Endothelial cell of umbilical vein (primary cell): ENCODE measurements at places on chromosomes 3 and 15. TPM values are rescaled to one million over a fixed set of nuclear protein-coding genes. Genes with fewer than 3 reads are reported as not detected.
A peak's percentile ranks its signal among the peaks of the same experiment; 100 is the strongest.

The FGF12 gene
- 1.1 and 2.5 TPM in 2 replicates for total RNA-seq

The SYNPR gene
- not detected in 2 replicates for total RNA-seq

GRCh38 chr15:79401301-79401700 is 30.8 kb upstream of the MINAR1 start:
- H3K36me3 ChIP-seq, result no peaks in the 10 kb centered on the region
- no peaks in the 10 kb centered on the region for H3K27me3 ChIP-seq
- no peak for DNase-seq
- H3K4me1 ChIP-seq, result no peaks in the 10 kb centered on the region

GRCh38 chr15:78076231-78077052 is 1.1 kb downstream of the TBC1D2B start:
- no peak for DNase-seq
- H3K36me3 ChIP-seq, result no peaks in the 10 kb centered on the region
- H3K27ac ChIP-seq, result peak overlapping the region; percentile 87
- H3K27me3 ChIP-seq, result no peaks in the 10 kb centered on the region
- peak overlapping the region; percentile 63 for H3K4me3 ChIP-seq

DNA sequence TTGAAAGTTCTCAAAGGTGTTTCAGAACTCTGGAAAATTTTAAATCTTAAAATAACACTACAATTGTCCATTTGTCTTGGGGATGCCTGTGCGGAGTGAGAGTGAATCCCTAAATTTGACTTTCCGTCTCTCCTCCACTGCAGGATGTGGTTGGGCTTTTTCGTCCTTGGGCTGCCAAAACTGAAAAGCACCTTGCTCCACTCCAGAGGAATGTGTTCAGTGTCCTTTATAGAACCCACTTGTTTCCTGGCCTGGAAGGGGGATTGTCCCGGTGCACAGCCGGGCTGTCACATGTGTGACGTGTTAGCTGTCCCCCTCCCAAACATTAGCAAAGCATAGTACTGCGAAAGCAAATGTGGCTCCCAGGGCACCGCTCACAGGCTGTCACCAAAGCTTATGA is 69.6 kb upstream of the ATP10A start:
- H3K36me3 ChIP-seq, result no peaks in the 10 kb centered on the region
- H3K4me3 ChIP-seq, result no peak overlapping the region
- no peak for DNase-seq
- no peaks in the 10 kb centered on the region for H3K4me1 ChIP-seq
- H3K27ac ChIP-seq, result no peak overlapping the region

The CPNE9 gene
- total RNA-seq, result not detected in 2 replicates

The SIDT1 gene
- total RNA-seq, result not detected in 2 replicates

DNA sequence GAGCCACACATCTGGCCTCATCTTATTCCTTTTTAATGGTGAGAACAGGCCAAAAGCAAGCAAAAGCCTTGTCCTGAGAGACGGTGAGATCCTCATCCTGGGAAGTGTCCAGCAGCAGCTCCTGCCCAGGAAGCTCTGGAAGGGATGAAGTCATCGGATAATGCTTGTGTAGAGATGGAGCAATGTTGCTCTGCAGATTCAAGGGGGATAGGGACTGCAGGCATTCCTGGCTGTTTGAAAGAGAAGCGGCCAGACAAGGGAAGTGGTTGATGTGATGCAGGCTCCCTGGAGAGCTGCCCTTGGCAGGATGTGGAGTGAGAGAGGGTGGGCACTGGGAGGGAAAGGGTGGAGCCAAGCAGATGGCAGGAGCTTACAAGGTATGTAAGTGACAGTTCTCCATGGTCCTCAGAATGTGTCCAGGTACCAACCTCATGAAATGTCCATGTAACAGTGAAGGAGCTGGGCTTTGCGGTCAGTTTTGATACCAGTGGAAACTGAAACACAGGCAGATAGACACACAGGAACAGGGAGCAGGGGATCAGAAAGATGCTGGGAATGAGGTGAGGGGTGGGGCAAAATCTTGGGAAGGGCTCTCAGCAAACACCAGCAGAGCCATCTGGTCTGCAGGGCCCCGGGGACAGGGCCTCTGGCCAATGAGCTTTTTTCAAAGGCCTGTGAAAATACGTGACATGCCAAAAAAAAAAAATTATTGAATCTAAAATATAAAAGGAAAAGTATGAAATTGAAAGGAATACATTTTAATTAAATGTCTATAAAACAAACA is 32.2 kb upstream of the LACTB start:
- no peak overlapping the region for H3K27ac ChIP-seq
- H3K4me1 ChIP-seq, result peaks cover 8% of the 10 kb centered on the region
- H3K27me3 ChIP-seq, result no peaks in the 10 kb centered on the region
- DNase-seq, result peak; percentile 60

The POPDC2 gene
- total RNA-seq, result 0.66 TPM in 1 of 2 replicates, not detected in the other

DNA sequence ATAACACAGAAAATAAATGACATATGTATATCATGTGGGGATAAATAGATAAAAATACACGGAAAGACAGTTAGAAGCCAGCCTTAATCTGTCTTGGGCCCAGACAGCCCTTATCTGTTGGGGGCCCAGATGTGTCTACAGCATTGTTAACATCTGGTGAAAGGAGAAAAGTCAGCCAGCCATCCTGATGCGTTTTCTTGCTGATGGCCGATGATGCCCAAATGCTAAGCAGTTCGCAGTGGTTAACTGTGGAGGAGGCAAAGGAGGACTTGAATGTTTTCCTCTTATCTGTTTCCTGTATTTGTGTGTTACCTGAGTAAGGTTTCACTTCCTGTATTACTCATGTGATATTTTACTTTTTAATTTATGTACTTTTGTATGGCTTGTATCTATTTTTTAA is 46.2 kb downstream of the NOX5 start:
- peaks cover 6% of the 10 kb centered on the region for H3K27me3 ChIP-seq
- peaks cover 12% of the 10 kb centered on the region for H3K4me1 ChIP-seq
- DNase-seq, result no peak

DNA sequence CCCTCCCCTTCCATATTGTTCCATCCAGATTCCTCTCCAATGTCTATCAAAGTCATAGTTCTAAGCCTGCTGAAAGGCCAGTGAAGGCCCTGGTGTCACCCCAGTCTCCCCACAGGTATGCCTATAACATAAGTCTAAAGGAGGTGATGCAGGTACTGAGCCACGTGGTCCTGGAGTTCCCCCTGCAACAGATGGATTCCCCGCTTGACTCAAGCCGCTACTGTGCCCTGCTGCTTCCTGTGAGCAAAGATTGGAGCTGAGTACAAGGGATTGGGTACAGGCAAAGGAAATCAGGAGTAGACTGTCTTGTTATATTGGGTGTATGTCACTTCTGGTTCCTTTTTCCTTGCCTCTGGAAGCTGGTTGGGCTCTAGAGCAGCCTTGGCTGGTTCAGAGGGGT is 8.2 kb downstream of the EIF2B5 start:
- H3K4me1 ChIP-seq, result no peaks in the 10 kb centered on the region
- H3K27ac ChIP-seq, result no peak overlapping the region
- H3K4me3 ChIP-seq, result no peak overlapping the region
- H3K36me3 ChIP-seq, result peaks cover 34% of the 10 kb centered on the region
- no peaks in the 10 kb centered on the region for H3K27me3 ChIP-seq
- no peak for DNase-seq

The CD200 gene
- total RNA-seq, result 7.2 and 8.2 TPM in 2 replicates

GRCh38 chr15:61687124-61687523 is 373.1 kb downstream of the VPS13C start:
- no peak for DNase-seq
- no peak overlapping the region for H3K4me3 ChIP-seq
- no peaks in the 10 kb centered on the region for H3K27me3 ChIP-seq
- no peaks in the 10 kb centered on the region for H3K36me3 ChIP-seq
- no peak overlapping the region for H3K27ac ChIP-seq
- H3K4me1 ChIP-seq, result no peaks in the 10 kb centered on the region

DNA sequence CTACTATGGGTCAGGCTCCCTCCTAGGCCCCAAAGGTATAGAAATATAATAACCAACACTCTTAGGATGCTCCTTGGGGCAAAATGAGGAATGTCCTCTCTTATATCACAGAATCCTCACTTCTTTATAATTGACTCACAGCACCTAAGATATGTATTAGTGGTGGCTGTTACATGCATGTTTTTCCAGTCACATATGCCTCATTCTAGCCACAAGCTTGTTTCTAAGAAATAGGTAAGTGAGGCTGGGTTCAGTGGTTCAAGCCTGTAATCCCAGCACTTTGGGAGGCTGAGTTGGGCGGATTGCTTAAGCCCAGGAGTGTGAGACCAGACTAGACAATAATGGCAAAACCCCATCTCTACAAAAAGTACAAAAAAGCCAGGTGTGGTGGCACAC is 57.9 kb upstream of the PSMD6 start:
- peaks cover 3% of the 10 kb centered on the region for H3K27me3 ChIP-seq
- no peaks in the 10 kb centered on the region for H3K36me3 ChIP-seq
- no peak overlapping the region for H3K27ac ChIP-seq
- no peak for DNase-seq

DNA sequence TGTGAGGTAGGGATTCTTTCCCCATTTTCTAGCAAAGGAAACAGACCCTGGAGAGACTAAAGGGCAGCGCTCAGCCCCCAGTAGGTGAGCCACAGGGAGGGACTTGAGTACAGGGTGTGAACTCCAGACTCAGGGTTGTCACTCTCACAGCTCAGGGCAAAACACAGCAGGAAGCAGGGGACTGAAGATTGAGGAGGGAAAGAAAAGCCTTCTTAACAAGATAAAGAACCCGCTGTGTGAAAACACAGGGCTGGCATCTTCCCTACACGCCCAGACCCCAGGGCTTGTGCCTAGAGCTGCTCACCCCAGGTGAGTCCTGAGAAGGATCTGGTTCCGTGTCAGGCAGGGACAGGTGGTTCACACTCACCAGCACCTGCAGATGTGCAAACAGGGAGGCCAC is 59.6 kb downstream of the ABTB1 start:
- H3K36me3 ChIP-seq, result no peaks in the 10 kb centered on the region
- H3K27ac ChIP-seq, result no peak overlapping the region

The DUT gene
- 127 and 135 TPM in 2 replicates for total RNA-seq

- H3K27me3 ChIP-seq, result no peaks in the 10 kb centered on the region
- H3K4me3 ChIP-seq, result no peak overlapping the region
- peaks cover 36% of the 10 kb centered on the region for H3K36me3 ChIP-seq
- DNase-seq, result no peak
Measured at GRCh38 chr15:40034186-40034946, 4.6 kb downstream of the SRP14 start.

DNA sequence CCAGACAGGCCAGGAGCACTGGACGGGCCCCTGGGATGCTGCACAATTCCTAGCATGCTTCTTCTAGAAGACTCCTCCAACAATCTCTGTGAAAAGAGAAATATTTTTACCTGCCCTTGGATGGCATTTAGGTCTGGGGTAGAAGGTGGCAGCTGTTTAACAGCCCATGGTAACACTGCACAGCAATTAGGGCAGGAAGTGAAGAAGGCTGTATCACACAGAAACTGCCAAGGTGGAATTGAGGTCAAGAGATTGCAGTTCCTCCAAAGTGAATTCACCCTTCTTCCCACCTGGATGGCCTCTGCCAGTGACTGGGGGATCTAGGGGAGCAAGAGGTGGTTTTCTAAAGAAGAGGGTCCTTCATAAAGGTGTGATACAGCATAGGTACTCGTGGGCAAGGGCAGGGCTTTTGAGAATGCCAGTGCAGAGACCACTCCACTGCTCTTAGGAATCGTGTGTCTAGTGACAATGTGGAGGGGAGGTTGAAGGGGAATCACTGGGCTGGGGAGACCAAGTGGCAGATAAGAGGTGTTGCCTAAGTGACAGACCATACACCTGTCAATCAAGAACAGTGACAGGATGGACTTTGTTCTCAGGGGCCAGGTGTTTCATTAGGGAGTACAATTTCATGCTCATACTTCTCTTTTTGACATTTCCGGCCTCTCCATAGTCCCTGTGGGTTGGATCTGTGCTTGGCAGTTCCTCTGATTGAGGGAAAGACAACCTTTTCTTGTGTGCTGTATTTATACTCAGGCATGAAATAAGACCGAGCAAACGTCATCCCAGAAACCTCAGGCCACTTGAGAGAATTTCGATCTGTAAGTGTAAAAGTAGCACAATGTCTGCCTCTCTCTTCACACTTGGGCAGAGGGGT is 83.5 kb upstream of the BCL6 start:
- H3K36me3 ChIP-seq, result no peaks in the 10 kb centered on the region
- no peak overlapping the region for H3K27ac ChIP-seq
- H3K4me3 ChIP-seq, result no peak overlapping the region
- H3K4me1 ChIP-seq, result no peaks in the 10 kb centered on the region
- peaks cover 2% of the 10 kb centered on the region for H3K27me3 ChIP-seq
- DNase-seq, result no peak

DNA sequence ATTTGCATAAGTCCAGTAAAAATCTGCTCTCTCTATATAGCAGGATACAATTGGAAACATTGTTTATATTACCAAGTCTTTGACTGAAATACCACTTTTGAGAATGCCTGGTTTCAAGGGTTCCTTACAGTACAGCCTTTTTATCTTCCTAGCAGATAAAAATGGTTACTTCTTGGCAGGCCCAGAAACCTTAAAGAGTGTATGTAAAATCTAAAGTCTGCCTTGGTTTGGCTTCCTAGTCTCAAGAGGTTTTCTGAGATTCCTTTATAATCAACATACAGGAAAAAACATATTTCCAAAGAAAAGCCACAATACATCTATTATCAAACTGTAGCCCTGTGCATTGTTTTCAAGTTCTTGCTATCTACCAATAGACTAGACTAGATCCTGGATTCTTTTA is 84.6 kb downstream of the PLSCR2 start:
- H3K27ac ChIP-seq, result no peak overlapping the region
- H3K36me3 ChIP-seq, result no peaks in the 10 kb centered on the region
- DNase-seq, result no peak
- H3K4me1 ChIP-seq, result no peaks in the 10 kb centered on the region

DNA sequence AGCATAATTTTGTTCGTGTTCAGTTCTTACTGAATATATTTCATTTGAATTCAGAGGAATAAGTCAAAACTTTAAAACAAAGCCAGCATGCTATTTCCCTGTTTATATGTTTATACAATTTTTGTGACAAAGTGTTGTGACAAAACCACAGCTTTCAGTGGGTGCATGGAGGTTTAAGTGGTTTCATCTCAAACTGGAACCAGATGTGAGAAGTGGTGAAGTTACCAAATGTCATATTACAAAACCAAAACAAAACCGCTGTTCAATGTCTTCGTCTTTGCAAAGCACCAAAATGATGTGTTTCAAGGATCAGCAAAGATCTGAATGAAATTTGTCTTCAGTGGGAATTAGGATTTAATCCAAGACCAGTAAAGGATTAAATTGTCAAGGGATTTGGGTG is 59.3 kb upstream of the OSTN start:
- H3K4me3 ChIP-seq, result no peak overlapping the region
- no peak for DNase-seq
- H3K27me3 ChIP-seq, result no peaks in the 10 kb centered on the region
- H3K4me1 ChIP-seq, result peaks cover 25% of the 10 kb centered on the region
- H3K27ac ChIP-seq, result no peak overlapping the region

DNA sequence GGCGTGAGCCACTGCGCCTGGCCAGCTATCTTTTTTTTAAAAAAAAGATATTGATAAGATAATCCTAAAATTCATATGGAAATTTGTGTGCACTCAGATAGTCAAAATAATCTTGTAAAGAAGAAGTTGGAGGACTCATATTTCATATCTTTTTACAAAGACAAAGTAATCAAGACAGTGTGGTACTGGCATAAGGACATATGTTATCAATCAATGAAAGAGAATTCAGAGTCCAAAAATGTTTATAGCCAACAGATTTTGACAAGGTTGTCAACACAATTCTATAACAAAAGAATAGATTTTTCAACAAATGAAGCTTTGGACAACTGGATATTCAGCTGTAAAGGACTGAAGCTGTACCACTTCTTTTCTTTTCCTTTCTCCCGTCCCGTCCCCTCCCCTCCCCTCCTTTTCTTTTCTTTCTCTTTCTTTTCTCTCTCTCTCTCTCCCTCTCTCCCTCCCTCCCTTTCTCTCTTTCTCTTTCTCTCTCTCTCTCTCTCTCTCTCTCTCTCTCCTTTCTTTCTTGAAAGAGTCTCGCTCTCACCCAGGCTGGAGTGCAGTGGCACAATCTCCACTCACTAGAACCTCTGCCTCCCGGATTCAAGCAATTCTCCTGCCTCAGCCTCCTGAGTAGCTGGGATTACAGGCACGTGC is 126.8 kb downstream of the GSK3B start:
- no peak overlapping the region for H3K4me3 ChIP-seq
- peaks cover 2% of the 10 kb centered on the region for H3K36me3 ChIP-seq
- no peak for DNase-seq
